Stimulated activated CD4-positive, alpha-beta T cell treated with anti-CD3 and anti-CD28 coated beads, Interleukin-1b, Interleukin-23, amount 100 ng/mL, for 1 hour (primary cell): ENCODE measurements at places on chromosomes 7 and 10.

DNA sequence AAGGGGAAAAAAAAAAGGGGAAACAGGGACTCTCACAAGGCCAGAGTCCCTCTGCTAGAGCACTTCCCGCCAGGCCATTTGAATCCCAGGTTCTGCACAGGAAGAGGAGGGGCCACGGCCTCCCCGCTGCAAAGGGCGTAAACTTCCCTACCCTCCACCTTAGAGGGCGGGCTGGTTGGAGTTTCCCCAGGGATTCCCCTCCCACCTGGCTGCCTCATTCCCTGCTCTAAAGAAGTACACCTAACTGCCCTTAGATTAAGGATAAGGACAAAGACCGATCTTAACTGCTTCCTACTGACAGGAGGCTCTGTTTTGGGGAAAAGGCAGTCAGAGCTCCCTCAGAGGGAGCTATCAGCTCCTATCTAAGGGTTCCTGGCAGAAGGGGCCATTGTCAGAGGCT, 102.0 kb upstream of the ARMC3 start:
- no peak for DNase-seq

DNA sequence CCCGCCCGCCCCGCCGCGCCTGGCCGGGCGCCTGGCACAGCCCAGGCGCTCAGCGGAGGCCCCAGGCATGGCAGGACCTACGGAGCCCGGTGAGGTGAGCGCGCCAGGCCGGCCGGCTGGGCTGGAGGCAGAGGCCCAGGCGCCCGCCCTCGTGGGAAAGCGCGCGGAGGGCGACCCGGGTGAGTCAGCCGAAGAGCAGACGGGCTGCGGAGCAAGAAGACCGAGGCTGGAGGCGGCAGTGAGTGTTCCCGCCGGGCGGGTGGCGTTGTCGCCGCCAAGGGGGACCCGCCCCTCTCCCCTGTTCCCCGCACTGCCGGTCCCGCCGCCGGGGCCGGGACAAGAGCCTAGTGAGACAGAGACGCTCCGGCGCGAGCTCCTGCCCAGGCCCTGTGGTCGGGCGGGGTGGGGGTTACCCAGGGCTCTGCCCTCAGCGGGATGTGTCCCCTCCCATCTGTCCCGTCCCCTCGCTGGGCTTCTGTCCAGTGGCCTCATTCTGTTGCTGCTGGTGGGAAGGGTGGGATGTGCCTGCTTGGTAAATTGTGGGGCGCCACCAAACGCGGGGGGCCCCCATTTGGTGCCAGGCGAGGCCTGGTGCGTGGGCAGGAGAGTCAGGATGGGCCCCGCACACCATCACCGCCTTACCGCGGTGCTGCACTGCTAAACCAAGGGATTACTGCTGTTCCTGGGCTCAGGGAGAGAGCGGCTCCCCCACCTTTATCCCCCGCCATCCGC, 17.0 kb upstream of the NODAL start:
- DNase-seq, result no peak

- no peak for DNase-seq
These were observed 117.5 kb upstream of the HGF start for GRCh38 chr7:81887098-81888090.

GRCh38 chr7:97005183-97006054, at the start of gene DLX6:
Gene DLX6 (plus strand): TSS chr7:97005553. CDS start chr7:97005978, 425 bp downstream.
- DNase-seq, result no peak

GRCh38 chr10:72123616-72124015, 35.3 kb upstream of the SPOCK2 start:
- no peak for DNase-seq

GRCh38 chr10:116712519-116712918, 29.8 kb downstream of the HSPA12A start:
- no peak for DNase-seq

- no peak for DNase-seq
These were observed 82.4 kb downstream of the NKX6-2 start for GRCh38 chr10:132703419-132704007.

DNA sequence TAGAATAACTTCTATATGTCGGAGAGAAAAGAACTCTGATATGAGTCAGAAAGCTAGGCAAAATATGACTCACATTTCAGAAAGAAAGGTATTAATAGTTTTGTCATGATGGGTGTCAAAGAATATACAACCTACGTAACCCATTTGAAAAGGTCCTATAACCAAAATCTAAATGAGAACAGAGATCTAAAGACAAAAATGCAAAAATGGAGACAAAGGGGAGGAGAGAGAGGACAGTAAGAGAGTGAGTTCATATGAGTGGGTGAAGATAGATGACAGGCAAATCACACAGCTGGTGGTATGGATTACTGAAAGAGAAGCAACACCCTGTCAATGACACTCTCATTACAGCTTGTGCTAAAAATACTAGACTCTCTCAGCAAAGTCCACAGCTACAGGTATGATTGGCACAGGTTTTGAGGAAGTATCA, 25.6 kb downstream of the ANKMY2 start:
- no peak for DNase-seq

GRCh38 chr10:107733328-107734130, 569.0 kb upstream of the SORCS1 start:
- no peak for DNase-seq

- no peak for DNase-seq
These were observed 33.2 kb upstream of the GIMAP8 start for GRCh38 chr7:150417239-150417638.

- DNase-seq, result no peak
These were observed 33.7 kb upstream of the CFAP46 start for GRCh38 chr10:132975831-132976682.

DNA sequence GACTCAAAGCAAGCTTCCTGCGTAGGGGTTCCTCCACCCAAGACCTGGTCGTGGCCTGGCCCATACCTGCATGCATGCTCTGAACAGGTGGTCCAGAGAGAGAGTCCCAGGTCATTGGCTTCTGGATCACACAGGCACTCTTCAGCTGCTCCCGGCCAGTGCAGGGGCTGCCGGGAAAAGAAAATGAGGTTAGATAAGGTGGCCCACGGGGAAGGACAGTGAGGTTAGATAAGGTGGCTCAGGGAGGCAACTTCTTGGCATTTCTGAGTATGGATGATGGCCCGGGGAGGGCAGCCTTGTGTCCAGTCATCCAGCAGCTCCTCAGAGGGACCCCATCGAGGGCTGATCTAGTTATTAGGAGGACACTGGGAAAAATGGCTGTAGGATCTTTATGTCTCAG, 87.4 kb downstream of the FRMPD2 start:
- no peak for DNase-seq

GRCh38 chr10:5317547-5318107, 47.1 kb upstream of the UCN3 start:
- peak; percentile 48 for DNase-seq

DNA sequence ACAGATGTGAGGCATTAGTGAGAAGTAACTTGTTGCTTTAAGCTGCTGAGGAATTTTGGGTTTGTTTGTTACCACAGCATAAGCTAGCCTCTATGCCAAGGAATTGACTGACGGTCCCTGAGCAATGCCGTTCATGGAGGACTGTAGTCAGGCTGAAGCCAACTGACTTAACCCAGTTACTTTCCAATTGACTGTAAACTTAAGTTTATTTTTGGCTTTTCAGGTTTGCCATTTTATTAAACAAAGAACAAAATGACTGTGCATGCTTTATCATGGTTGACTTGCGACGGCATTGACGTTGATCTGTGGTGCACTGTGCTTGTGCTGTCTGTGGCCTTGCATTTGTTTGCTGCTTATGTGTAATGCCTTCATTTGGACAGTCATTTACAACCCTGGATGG, 53.5 kb downstream of the DNAJB9 start:
- DNase-seq, result no peak

DNA sequence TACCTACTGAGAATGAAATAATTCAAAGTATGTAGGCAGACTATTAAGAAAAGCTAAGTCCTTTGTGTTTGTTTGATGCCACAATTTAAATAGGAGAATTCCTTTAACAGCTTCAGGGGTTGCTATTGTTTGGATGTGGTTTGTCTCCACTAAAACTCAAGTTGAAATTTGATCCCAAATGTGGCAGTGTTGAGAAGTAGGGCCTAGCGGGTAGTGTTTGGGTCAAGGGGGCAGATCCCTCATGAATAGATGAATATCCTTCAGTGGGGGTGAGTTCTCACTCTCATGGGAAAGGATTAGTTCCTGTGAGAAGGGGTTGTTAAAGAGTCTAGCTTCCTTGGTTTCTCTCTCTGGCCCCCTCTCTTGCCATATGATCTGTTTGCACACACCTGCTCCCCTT, 97.0 kb downstream of the HGF start:
- no peak for DNase-seq

GRCh38 chr7:140475747-140476333, 3.5 kb downstream of the MKRN1 start:
- DNase-seq, result peak; percentile 28

GRCh38 chr10:306675-307185, 171.5 kb downstream of the ZMYND11 start:
- DNase-seq, result no peak

DNA sequence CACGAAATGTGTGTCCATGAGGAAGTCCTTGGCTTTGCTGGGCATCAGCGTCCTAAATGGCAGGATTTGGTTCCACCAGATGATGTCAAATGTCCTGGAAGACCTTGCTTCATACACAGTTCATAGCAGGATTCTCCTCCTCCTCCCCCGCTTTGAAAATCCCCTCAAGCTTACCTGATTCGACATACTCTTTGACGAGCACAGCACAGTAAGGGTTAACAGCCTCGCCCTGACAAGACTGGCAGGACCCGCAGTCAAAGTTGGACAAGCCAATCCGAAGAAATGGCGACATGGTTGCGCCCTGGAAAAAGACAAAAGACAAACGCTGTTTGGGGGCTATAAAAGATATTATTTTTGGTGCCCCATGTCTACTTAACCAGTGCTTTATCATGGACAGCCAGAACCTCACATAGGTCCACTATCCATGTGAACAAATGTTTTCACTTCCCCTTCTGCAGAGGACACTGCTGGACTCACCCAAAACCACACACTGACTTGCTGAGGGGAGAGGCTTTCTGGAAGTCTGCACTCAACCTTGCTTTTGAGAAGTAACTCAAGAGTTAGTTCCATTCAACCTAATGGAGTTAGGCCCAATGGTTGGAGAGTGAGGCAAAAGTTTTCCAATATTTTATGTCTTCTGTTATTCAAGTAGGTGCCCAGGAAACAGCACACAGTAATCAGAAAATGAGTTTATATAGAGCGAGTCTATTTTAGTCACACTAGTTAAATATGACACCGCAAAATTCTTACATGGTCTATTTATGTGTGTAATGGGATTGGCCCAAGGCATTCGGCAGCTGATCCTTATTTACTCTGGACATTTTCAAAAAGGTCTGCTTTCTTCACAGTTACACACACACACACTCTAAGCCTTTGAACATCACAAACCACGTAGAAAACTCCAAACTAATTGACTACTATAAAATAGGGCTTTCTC, 65.0 kb downstream of the PRKCQ start:
- DNase-seq, result no peak

GRCh38 chr10:78218798-78219490, 185.3 kb downstream of the RPS24 start:
- DNase-seq, result no peak

DNA sequence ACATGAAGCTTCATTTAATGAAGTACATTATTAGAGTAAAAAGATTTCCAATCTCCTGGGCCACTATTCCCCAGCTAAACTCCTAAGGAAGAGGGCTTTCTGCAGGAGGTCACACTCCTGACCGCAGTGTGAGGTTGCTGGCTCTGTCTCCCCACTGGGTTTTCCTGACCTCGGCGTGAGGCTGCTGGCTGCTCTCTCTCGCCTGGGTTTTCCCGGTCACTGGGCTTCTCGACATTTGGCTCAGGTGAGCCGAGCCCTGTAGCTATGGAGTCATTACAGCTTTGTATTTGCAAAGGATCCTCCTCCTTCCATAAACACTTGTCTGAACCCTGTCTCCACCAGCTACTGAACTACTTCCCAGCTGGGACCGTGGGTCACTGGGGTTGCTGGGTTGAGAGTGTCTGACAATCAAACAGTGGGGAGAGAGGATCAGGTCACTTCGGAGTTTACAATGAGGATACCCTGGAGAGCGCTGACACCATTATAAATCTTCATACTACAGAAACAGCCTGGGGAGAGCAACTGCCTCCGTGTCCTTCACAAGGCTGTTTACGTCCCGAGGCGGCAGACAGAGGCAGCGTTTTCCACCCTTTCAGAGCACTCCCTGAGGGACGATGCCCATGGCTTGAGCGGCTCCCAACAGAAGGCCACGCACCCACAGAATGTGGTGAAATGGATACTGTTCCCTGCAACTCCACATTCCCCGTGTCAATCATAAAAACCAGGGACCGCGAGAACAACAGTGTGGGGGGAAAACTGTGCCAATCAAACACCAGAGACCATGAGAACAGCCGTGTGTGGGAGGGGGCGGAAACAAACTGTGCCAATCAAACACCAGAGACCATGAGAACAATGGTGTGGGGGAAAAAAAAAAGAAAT, 226.2 kb downstream of the ZMYND11 start:
- DNase-seq, result no peak

DNA sequence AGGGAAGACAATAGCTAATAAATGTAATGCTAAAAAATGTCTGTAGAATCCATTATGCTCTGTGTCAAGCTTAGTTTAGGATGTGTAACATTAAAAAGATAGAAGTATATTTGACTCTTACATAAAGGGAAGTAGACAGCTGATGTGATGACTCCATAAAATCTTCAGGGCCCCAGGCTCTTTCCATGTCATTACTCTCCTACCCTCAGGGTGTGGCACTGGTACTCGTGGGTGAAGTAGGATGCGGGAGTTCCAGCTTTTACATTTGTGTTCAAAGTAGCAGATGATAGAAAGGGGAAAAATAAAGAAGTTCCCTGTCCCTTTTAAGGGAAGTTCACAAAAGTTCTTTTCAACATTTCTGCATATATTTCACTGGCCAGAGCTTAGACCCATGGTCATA, 157.1 kb downstream of the TSPAN12 start:
- no peak for DNase-seq

GRCh38 chr7:151719897-151720242, 157.0 kb downstream of the PRKAG2 start:
- DNase-seq, result no peak

- DNase-seq, result no peak
These were observed 22.1 kb upstream of the VOPP1 start for GRCh38 chr7:55594414-55594813.

DNA sequence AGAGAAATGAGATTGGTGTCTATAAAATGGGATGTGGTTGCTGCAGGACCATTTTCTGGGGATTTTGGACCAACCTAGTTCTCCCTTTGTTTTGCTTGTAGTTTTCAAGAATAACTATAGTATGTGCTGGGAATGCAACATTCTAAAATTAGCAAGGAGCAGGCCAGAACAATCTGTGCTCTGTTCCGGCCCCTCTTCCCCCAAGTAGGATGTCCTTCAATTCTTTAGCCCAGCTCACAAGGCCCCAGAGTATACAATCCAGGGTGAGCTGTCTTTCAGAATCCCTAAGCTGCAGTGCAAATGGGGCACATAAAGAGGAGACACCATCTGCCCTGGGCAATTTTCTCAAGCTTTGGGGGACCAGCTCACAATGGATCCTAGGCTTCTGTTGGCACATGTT, 809.1 kb downstream of the TNS3 start:
- no peak for DNase-seq
